ENCODE measurements at places on chromosomes 5 and 9. TPM values are rescaled to one million over a fixed set of nuclear protein-coding genes. Genes with fewer than 3 reads are reported as not detected.

IPO11 gene
- 28.2 TPM for total RNA-seq

PCDHGB4 gene
- total RNA-seq: 18.3 TPM

CDH6 gene
- total RNA-seq: 9.8 TPM

DCP2 gene
- total RNA-seq: 20.5 TPM

KCNIP1 gene
- not detected for total RNA-seq

DOCK2 gene
- 3.6 TPM for total RNA-seq

RABL6 gene
- 59.6 TPM for total RNA-seq

ADAMTS13 gene
- total RNA-seq: 3.1 TPM

CLPTM1L gene
- total RNA-seq: 189 TPM

PLPP7 gene
- total RNA-seq: 8.2 TPM

FCHSD1 gene
- 15.4 TPM for total RNA-seq

SLC6A18 gene
- total RNA-seq: not detected

PCDHAC2 gene
- total RNA-seq: 2.6 TPM

LCN1 gene
- not detected for total RNA-seq

PLAC8L1 gene
- not detected for total RNA-seq

UGT3A1 gene
- not detected for total RNA-seq

SV2C gene
- total RNA-seq: not detected

MAMDC2 gene
- total RNA-seq: 5.4 TPM

AHRR gene
- total RNA-seq: 6.2 TPM

VLDLR gene
- total RNA-seq: 26.3 TPM

LHFPL2 gene
- total RNA-seq: 51.4 TPM

GPR150 gene
- total RNA-seq: 0.33 TPM

PTGS1 gene
- total RNA-seq: 13.4 TPM

LCN10 gene
- not detected for total RNA-seq

GALNT10 gene
- 16.2 TPM for total RNA-seq

SYNPO gene
- 6.6 TPM for total RNA-seq

EXOSC2 gene
- 27.7 TPM for total RNA-seq

TCOF1 gene
- total RNA-seq: 10.6 TPM

MAP3K1 gene
- 10.3 TPM for total RNA-seq

WDR31 gene
- 4.0 TPM for total RNA-seq

OSMR gene
- total RNA-seq: 102 TPM

CCNH gene
- 63.7 TPM for total RNA-seq

SLC23A1 gene
- not detected for total RNA-seq

SPINK7 gene
- total RNA-seq: not detected

RAB24 gene
- total RNA-seq: 25.9 TPM

EIF4E1B gene
- not detected for total RNA-seq

BTF3 gene
- 207 TPM for total RNA-seq

ZDHHC11B gene
- total RNA-seq: under 0.01 TPM

ARID3C gene
- under 0.01 TPM for total RNA-seq

EXOC3 gene
- total RNA-seq: 36.5 TPM

CTXN3 gene
- total RNA-seq: not detected

RNF183 gene
- not detected for total RNA-seq

PCDHGA1 gene
- 1.8 TPM for total RNA-seq

FBP2 gene
- total RNA-seq: not detected

LRRC19 gene
- not detected for total RNA-seq

TLR4 gene
- total RNA-seq: 2.6 TPM

GFRA3 gene
- total RNA-seq: not detected

C9orf50 gene
- total RNA-seq: 0.17 TPM

SLC34A3 gene
- total RNA-seq: not detected

RNF180 gene
- 2.8 TPM for total RNA-seq

RETREG1 gene
- 0.51 TPM for total RNA-seq

NDUFA8 gene
- total RNA-seq: 29.0 TPM

PCDHGA4 gene
- 7.6 TPM for total RNA-seq

FCN1 gene
- not detected for total RNA-seq

AIF1L gene
- total RNA-seq: 0.51 TPM

TMCO6 gene
- 18.0 TPM for total RNA-seq

CARTPT gene
- not detected for total RNA-seq

SELENOP gene
- 809 TPM for total RNA-seq

ESM1 gene
- 1.8 TPM for total RNA-seq

PCDHGB5 gene
- 17.5 TPM for total RNA-seq

All from fibroblast of lung (primary cell).